ENCODE measurements at places on chromosomes 4 and X.

- no peak for DNase-seq
Observed at GRCh38 chrX:107731831-107732502, 43.6 kb downstream of the TSC22D3 start.

GRCh38 chrX:124250835-124251437, 81.5 kb upstream of the TEX13D start:
- DNase-seq = no peak

- DNase-seq = no peak
Observed at GRCh38 chr4:3476341-3476747, 13.2 kb downstream of the DOK7 start.

DNA sequence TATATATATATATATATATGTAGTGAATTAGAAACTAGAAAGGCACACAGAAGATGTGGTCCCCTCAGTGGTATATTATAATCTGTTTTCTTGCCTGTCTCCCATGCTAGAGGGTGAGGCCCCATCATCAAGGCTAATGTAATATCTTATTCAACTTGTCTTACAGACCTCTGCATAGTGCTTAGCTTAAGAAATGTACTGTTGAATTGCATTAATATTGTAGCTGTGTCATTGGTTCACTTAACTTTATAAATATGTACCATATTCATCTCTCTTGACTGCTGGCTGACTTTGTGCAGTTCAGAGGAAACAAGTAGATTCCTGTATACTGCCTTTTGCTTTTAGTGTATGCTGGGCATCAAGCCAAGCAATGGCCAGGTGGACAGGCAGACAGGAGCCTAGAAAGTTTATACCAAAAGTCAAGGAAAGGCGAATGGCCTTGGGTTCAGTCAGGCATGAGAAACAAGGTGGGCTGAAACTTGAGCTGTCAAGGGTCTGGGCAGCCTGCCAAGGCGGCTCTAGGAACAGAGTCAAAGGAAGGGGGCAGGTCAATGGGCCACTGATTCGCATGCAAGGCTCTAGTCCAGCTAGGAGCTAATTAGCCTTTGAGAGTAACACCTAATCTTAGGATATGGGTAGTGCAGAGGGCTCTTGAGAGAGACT, 78.8 kb upstream of the LEF1 start:
- DNase-seq = no peak

DNA sequence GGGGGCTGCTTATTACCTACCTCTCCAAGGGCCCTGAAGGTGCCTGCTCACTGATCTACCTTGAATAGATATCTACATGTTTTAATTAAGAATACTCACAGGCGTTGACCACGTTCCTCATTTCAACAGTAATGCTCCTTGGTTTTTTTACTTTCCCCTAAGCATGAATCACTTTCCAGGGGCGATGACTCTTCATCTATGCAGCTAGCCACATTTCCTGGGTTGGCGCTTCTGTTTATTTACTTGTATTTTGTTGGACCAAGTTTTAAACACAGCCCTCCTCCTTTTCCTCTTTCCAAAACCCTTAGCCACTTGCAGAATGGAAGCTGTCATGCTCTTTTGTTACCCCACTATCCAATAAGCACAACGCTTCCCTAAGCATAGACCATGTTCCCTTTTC, 50.8 kb downstream of the CBLL2 start:
- no peak for DNase-seq
